ENCODE measurements at places on chromosomes 5 and 9.

DNA sequence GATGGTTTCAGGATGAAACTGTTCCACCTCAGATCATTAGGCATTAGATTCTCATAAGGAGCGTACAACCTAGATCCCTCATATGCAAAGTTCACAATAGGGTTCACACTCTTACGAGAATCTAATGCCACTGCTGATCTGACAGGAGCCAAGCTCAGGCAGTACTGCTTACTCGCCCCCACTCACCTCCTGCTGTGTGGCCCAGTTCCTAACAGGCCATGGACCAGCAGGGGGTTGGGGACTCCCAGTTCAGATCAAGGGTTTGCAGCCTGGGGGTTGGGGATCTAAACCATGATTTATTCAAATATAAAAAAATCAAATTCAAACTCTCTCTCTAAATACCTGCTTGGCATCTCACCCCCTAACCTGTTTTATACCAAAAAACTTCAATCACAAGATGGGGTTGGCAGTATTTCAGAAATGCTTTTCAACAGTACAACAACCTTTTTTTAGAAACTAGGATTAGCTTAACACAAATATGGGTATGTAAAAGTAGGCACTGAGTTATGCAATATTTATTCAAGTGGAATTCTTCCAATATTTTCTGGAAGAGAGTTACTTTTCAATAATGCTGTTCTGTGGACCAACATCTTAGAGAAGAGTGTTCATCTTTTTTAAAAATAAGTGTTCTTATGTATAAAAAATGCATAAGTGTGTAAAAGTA is 30.1 kb upstream of the SLC12A2 start:
- no peak for DNase-seq

- no peak for DNase-seq
Observed at GRCh38 chr9:99359336-99359735, 137.3 kb downstream of the SEC61B start.

DNA sequence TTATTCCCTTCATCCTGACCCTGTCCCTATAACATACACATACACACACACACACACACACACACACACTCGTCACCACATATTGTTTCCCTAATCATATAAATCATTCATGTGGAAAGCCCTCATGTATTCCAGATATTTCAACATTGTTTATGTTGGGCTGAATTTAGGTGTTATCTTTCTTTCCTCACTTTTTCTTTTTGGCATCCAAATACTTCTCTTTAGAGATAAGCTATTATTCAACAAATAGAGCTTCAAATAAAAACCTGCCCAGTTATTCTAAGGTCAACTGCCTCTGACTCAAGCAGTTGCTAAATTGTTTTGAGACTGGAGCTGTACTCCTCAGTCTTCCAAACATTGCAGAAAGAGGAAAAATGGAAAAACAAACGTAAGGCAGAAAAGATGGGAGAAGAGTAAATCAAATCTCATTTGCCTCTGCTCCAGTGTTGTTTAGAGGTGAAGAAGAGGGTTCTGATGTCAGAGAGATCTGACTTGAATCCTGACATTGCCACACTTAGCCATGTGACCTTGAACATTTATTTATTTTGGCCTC is 215.7 kb downstream of the GAS1 start:
- no peak for DNase-seq

DNA sequence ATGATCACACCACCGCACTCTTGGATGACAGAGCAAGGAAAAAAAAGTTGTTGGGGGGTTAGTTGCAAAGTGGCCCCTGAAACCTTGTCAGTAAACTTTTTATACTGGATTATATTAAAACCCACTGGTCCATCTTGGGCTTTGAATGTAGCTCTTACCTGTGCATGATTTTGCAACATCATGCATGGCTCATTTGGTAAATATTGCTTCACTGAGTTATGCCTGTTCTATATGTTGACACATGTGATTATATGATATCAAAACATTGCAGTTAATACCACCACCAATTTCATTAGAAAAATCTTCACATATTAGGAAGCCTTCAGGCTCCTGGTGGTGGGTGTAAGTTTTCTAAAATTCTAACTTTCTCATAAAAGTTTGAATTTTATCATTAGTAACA is 41.9 kb downstream of the DYNC2I2 start:
- DNase-seq, result no peak

DNA sequence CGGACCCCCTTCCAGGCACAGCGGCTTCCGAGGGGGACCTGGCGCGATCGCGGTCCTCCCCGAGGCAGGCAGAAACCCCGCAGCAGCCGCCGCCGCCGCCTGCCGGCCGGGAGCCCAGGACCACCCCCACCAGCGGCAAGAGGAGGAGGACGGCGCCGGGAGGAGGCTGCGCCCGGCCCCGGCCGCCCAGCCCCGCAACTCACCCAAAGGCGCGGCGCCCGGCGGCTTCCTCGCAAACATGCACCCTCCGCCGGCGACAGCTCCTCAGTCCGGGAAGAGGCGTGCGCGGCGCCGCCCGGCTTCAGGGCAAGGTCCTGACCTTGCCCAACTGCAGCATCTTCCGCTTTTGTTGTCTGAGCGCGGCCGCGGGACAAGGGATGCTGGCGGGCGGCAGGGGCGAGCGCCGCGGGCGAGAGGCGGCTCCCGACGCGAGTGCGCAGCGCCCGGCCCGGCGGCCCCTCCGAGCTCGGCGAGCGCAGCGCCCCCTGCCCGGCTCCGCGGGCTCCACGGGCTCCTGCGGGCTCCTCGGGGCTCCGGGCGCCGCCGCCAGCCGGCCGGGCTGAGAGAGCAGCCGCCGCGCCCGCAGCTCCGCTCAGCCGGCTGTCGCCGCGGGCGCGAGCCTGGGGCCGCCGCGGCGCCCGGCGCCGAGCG is 507 bp downstream of the CTNND2 start:
- DNase-seq, result no peak

- no peak for DNase-seq
Observed at GRCh38 chr5:76983468-76983867, 30.6 kb downstream of the CRHBP start.

Measured in CD4-positive, alpha-beta T cell treated with Interleukin-15 for 4 hours (primary cell).